ENCODE measurements at places on chromosomes 11 and 22.

DNA sequence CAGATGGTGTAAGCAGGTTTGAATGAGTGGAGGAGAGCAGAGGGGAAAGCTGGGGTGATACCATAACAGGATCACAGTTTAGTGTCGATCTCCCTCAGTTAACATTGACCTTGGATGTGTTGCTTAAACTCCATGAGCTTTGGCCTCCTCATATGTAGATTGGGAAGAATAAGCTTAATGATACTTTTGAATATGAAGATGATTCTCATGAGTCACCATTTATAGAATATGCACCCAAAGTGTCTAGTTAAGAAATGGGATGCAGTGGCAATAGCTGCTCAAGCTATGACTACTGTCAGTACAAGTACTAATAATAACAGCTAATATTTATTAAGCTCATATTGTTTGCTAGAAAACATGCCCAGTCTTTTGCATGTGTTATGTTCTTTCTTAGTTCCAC is 236.2 kb upstream of the KIRREL3 start:
- DNase-seq, result no peak

- DNase-seq, result no peak
These were observed 49.8 kb downstream of the MICAL2 start for GRCh38 chr11:12160231-12160630.

GRCh38 chr11:8290081-8290810 is 26.6 kb upstream of the LMO1 start:
- DNase-seq, result no peak

- DNase-seq, result no peak
These were observed 51.8 kb downstream of the ZNRF3 start for GRCh38 chr22:28935140-28935539.

DNA sequence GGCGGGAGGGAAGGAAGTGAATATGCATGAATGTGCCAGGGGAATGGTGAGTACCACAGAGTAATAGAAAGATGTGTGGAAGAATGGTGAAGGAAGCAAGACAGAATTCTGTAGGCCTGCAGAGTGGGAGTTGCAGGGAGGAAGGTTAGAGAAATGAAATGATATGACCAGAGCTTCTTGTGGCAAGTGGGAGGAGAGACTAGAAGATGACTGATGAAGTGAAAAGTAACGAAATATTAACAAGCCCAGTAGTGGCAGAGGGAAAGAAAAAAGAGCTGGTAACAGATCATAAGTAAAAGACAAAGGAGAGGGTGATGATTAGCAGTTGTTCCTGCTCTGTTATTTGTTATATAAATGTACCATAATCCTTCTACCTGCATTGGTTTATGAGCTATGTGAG is 1.0 kb upstream of the ALKBH8 start:
- no peak for DNase-seq

GRCh38 chr22:41638124-41638523 is 17.0 kb downstream of the XRCC6 start:
- no peak for DNase-seq

GRCh38 chr22:47631571-47632102 is 869.2 kb downstream of the TBC1D22A start:
- DNase-seq, result peak; percentile 7

DNA sequence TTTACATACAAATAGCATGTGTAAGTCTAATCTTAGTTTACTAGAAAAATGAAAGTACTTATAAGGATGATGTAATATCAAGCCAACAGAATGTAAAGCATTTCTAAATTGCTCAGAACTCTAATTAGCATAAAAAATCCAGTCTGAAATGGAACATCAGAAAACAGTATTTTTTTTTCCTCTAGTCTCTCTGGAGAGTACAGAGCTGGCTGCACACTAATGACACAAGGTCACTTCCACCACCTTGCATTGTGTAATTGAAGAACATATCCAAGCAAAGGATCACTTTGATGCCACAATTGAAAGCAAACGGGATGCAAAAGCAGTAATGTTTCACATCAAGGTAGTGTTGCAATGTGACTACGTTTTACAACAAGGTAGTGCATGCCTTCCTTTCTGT is 548.0 kb upstream of the LUZP2 start:
- no peak for DNase-seq

- DNase-seq, result no peak
These were observed 30.3 kb downstream of the TRIM66 start for GRCh38 chr11:8652140-8652539.

DNA sequence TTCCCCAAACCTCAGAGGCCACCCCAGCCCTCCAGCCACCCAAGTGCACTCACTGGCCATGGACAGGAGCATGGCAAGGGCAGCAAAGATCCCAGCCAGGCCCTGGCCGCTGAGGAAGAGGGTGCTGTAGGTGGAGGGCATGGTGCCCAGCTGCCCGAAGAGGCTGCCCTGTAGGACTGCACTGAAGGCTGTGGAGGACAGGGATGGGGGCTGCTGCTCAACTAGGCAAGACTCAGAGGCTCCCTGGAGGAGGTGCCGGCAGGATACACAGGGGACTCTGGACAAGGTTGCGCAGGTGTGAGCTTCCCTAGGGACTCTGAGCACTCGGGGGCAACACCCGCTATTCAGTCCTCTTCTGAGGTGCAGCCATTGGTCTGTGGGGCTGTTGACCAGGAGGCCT is 3.1 kb downstream of the SLC29A2 start:
- no peak for DNase-seq

DNA sequence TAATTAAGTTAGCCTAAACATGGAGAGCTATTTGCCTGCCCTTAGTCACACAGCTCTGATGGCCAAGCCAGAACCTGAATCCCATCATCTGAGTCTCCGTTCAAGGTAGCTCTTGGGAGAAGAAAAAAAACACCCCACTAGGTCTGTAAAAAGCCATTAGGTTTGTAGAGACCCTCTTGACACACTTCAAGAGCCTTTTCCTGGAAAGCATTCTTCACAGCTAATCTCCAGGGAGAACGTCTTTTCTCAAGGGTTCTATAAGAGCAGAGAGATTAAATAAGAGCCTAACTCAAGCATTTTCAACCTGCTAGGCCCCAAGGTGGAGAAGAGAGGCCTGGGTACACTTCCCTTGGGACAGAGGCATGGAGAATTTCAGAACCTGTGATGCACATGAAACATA is 61.6 kb upstream of the NAV2 start:
- DNase-seq, result no peak

GRCh38 chr11:113468726-113469345 is 6.4 kb downstream of the DRD2 start:
- no peak for DNase-seq

DNA sequence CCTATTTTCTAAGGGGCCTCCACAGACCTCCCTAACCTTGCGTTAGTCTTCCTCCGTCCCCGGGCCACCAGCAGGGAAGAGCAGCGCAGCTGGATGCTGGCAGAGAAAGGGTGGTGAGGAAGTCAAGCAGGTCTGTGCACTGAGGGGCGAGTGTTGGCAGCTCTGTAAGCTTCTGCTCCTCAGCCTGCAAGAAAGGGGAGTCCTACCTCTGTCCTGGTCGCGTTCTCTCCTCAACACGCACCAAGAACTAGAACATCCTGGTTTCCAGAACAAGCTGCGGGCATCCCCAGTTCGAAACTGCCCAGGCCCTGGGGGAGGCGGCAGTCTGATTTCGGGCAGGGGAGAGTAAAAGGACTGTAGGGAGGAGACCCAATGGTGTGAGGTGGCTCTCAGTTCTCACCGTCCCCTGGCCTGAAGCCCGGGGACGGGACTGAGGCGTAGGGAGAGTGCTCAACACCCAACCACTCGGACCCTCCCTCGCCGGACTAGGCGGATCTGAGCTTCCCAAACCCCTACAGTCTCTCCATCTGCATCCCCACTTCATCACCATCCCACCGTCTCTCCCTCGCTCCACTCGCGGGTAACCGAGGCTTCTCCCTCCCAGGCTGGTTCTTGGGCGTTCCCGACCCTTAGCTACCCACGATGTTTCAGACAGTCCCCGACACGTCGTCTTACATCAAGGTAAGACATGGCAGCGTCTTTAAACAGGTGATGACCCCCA is 7.7 kb upstream of the FLI1 start:
- DNase-seq, result no peak

Data from femur (tissue), 1 donor.